ENCODE measurements at places on chromosomes 7 and 10.

DNA sequence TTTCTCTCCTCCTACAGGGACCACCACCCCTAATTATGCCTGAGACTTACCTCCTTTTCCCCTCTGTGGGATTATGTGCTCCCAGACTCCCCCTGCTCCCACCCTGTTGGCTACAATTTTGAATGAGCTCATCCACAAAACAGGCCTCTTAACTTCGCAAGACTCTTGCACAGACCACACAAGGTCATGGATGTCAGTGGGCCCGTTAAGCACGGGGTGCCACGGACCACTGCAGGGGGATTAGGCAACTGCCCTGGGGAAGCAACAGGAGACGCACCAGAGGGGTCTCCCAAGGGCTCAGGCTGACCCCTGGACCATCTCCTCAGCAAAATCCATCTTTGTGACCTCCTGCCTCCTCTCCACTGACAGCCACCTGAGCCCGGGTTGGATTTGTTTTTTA, 42.1 kb upstream of the COL13A1 start:
- DNase-seq, result no peak

DNA sequence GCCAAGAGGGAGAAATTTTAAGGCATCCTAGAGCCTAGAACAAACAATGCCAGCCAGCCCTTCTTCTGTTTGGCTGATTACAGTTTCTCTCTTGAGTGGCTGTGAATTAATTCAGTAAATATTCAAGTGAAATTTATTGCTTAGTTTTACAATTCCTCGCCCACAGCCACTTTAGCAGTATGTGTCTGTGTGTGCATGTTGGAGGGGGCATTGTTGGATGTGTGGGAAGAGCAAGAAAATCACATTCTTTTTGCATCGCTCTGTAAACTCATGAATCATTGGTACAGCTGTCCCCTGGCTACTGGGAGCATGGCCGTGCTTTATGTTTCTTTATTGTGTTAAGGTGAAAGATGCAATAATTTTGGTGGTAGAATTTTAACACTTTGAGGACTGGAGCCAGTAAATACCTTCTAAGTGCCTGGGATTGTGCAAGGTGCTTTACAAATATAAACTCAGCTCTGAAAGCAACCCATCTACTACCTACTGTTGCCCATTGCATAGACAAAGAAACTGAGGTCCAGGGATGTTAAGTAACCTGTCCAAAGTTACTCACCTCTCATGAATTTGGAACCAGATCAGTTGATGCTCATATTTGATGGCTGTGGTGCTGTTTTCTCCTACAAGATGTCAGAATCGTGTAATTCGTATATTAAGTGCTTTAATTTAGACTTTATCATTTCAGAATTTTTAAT, 89.9 kb upstream of the BTBD16 start:
- DNase-seq, result no peak

DNA sequence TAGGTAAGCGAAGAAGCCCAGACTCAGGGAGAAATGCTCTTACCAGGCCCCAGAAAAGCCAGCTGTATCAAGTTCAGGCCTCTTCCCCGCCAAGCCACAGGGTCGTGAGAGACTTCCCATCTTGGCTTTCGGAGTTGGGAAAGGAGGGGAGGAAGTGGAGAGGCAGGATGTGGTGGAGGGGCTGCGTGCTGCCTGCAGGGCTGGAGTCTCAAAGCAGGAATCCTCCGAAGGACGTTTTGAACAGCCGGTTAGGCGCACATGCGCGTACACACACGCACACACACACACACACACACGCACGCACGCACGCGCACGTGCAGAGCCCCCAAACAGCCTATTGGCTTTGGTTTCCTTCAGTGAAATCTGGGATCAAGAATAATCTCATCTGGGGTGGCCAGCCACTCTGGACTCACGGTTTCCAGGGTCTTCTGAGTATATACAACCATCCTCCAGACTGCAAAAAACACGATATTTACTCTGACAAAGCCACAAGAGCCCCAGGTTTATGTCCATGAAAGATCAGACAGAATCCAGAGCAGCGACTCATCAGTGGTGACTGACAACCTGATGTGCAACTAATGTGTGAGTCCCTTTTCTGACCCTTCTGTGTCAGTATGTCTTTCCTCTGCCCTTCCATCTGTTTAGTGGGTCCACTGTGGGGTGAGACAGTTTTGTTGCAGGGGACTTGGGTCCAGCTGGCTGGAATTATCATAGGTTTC, 115.0 kb upstream of the ZNF438 start:
- DNase-seq, result no peak

DNA sequence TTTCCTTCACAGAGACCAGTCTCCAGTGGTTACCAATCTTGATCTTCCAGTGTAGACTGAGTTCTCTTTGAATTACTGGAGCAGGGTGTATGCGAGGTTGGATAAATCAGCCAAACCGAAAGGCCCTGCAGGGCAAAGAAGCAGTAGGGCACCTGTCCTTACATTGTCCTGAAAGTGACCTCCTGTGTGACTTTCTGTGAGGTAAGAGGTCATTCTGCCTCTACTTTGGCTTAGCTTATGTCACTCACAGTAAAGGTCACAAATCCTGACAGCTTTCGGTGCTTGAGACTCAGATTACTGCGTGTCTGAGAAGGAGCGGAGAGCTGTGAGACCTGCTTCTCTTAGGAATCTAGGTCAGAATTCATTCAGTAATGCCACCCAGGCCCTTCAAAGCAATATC, 252.7 kb upstream of the ETV1 start:
- DNase-seq, result no peak

GRCh38 chr7:30920584-30921539, 9.2 kb downstream of the AQP1 start:
- no peak for DNase-seq

DNA sequence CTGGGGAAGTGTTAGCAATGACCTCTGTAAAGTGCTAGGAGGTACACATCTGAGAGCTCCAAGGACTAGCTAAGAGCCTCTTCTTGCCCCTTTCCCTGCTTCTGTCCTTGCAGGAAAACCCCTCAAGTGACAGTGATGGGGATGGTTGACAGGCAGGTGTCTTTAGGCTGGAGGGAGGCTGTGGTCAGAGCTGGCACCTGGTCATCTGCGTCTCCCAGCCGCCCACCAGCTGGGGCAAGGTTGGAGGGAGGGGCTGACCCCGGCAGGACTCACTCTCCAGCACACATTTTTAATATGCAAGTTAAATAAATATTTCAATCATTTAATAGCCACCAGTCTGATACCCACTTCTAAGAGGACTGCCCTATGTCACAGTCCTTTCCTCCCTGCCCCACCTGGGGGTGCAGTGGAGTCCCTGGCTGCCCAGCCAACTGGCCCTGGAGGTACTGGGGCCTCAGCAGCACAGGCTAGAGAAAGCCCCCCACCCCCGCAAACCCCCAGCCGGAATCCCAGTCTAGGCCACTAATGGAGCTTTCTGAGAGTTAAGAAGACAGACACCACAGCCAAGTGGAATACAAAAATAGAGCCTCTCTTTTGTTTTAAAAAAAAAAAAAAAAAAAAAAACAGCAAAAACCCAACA, 6.3 kb downstream of the FGF8 start:
- no peak for DNase-seq

Data from fibroblast of the conjunctiva (primary cell).